ENCODE measurements at places on chromosomes 4 and X. TPM values are rescaled to one million over a fixed set of nuclear protein-coding genes. Genes with fewer than 3 reads are reported as not detected.

The SHISA3 gene
- total RNA-seq, result 2.7 TPM

The RIPPLY1 gene
- total RNA-seq, result not detected

The AREG gene
- total RNA-seq, result 10.0 TPM

The AFP gene
- total RNA-seq, result 2.5 TPM

The SSX4B gene
- not detected for total RNA-seq

The IL2RG gene
- total RNA-seq, result not detected

The TMLHE gene
- total RNA-seq, result 9.9 TPM

The OTC gene
- total RNA-seq, result not detected

The CLGN gene
- 5.9 TPM for total RNA-seq

The SHROOM3 gene
- 12.6 TPM for total RNA-seq

The AADAT gene
- total RNA-seq, result 8.5 TPM

The GAGE1 gene
- not detected for total RNA-seq

The TLR2 gene
- 1.8 TPM for total RNA-seq

The CSAG3 gene
- not detected for total RNA-seq

The TMSB15B gene
- 9.1 TPM for total RNA-seq

The SMIM9 gene
- not detected for total RNA-seq

The IRS4 gene
- not detected for total RNA-seq

The VCX gene
- not detected for total RNA-seq

The MAGEA1 gene
- not detected for total RNA-seq

The NALF2 gene
- total RNA-seq, result not detected

The TNIP3 gene
- total RNA-seq, result 0.50 TPM

Data from bronchus fibroblast of lung (primary cell).